Activated T-helper 1 cell treated with anti-CD3 and anti-CD28 coated beads, Interleukin-2, amount 50 U/mL, for 16 hours (primary cell): ENCODE measurements at places on chromosomes 2 and 18.

GRCh38 chr18:55688030-55688429, 100.0 kb upstream of the TCF4 start:
- no peak for DNase-seq

- DNase-seq: no peak
Observed at GRCh38 chr2:68248361-68248760, 4.0 kb downstream of the PPP3R1 start.

DNA sequence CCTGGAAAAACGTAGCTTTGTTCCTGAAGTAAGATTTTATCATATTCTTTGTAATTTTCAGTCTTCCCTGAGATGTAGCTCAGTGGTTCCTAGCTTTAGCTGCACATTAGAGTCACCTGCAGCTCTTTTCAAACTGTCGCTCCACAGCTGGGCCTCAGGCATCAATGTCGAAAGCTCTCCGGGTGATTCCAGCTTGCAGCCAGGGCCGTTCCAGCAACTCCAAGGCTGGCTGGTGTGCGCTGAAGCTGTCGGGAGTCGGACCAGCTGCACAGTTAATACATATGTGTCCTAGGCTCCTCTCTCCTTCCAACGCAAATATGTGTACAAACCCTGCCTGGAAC, 609 bp upstream of the ZNF2 start:
- no peak for DNase-seq

GRCh38 chr18:67553437-67553836, 36.9 kb upstream of the DSEL start:
- no peak for DNase-seq

- no peak for DNase-seq
Observed at GRCh38 chr2:42125841-42126594, 43.1 kb upstream of the EML4 start.

GRCh38 chr2:69777786-69778105, 35.8 kb downstream of the ANXA4 start:
- no peak for DNase-seq
